ENCODE measurements at places on chromosomes 12 and 14. TPM values are rescaled to one million over a fixed set of nuclear protein-coding genes. Genes with fewer than 3 reads are reported as not detected.

GRCh38 chr14:42517806-42518500, 911.3 kb downstream of the LRFN5 start:
- DNase-seq = no peak

The FERMT2 gene
- total RNA-seq = 161 TPM

GRCh38 chr12:29160230-29160629, 11.2 kb downstream of the FAR2 start:
- DNase-seq = no peak

The DIO2 gene
- total RNA-seq = 70.7 TPM

DNA sequence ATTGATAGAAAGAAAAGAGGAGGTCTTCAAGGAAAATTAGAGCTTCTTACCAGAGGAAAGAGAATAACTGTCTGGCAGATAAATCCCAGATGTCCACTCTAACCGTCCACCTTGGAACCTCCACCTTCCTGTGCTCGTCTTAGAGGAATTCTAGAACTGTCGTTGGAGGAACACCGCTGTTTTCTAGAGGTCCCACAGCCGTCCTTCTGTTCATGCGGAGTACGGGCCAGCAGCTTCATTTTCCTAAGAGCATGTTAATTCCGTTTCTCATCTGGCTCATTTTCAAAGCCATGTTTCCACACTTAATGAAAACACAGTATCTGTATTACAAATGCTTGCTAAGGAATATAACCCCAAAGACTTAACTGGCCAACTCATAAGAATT, 107.9 kb upstream of the ESRRB start:
- DNase-seq = no peak

- no peak for DNase-seq
Measured at GRCh38 chr12:127750076-127750840, 516.7 kb upstream of the TMEM132C start.
